ENCODE measurements at places on chromosomes 5 and 9.

GRCh38 chr5:133336121-133336968 lies 276.0 kb downstream of the FSTL4 start:
- no peak for DNase-seq

GRCh38 chr9:68747043-68747533 lies 42.0 kb downstream of the PIP5K1B start:
- no peak for DNase-seq

DNA sequence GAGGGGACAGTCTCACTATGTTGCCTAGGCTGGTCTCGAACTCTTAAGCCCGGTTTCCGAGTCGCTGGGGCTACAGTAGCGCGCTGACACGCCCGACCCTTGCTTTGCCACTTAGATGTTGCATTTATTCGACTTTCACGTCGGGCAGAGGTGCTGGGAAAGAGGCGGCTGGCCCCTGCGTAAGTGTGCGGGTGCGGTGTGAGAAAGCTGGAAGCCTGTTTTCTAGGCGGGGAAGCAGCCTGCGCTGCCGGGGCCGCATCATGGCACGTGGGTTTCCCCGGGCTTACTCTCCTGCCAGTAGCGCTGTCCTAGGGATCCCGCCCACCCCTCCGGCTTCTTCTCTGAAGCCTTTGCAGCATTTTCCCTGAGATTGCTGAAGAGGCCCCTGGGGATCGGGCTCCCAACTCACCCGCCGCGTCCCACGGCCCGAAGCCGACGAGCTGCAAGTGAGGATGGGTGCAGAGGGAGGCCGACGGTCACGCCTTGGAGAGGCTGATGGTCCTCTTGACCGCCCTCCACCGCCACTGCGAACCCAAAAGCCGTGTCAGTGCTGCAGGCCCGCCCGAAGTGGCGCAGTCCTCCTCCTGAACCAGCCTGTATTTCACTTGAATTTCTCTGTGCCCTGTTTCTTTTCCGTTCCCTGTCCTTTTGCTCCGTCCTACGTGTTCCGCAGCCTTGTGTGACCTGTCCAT lies 5.8 kb upstream of the TRIM41 start:
- peak; percentile 37 for DNase-seq

DNA sequence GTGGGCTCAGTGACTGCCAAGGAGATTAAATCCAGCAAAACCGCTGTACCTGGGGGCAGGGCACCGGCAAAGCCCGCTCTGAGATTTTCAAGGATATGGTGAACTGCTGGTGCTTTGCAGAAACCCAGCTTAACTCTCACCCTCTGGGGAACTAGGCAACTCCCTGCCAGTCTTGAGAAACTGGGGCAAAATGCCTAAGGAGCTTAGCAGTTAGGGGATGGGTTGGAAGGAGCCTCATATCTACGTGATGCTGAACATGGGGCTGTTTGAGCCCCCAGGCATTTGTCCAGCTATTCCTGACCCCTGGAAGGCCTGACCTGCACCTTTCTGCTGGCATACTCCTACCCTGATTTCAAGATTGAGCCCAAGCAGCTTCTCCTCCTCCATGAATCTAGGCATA lies 108.6 kb upstream of the TBC1D2 start:
- DNase-seq: no peak

DNA sequence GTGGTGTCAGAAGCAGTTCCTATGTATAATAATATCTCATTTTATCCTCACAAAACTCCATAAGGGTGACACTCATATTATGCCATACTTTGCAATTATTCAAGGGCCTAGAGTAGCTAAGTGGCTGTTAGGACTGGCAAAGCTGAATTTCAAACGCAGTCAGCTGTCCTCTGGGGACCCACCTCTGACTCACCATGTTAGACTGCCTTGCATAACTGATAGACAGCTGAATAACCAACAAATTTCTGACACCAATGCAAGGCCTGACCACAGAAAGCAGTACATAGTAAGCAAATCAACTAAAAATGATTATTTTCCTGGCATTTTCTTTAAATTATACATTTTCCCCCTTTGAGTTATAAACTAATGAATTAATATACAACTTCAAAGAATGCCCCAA lies 251.6 kb upstream of the PTGER4 start:
- DNase-seq: no peak

GRCh38 chr9:34456746-34457145 lies 1.6 kb downstream of the FAM219A start:
- DNase-seq: no peak

DNA sequence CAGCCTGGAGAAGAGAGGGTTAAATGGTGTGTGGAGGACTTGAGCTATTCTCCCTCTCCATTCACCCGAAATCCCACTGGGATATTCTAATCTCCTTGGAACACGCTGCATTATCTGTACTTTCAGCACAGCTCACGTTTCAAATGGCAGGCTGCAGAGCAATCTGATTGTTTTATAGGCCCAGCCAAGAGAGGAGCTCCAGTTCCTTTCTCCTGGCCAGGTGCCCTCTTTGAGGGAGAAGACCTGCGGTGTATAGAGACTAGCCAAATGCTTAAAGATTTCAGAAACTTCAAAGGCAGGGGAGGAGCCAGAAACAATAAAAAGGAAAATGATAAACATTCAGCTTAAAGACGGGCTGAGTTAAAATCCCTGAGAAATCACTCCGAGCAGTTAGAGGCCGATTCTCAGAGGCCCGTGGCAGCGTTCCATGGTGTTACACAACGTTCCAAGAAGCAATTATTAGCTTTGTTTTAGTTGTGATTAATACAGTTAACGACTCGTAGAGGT lies 564.0 kb upstream of the KLF4 start:
- no peak for DNase-seq

DNA sequence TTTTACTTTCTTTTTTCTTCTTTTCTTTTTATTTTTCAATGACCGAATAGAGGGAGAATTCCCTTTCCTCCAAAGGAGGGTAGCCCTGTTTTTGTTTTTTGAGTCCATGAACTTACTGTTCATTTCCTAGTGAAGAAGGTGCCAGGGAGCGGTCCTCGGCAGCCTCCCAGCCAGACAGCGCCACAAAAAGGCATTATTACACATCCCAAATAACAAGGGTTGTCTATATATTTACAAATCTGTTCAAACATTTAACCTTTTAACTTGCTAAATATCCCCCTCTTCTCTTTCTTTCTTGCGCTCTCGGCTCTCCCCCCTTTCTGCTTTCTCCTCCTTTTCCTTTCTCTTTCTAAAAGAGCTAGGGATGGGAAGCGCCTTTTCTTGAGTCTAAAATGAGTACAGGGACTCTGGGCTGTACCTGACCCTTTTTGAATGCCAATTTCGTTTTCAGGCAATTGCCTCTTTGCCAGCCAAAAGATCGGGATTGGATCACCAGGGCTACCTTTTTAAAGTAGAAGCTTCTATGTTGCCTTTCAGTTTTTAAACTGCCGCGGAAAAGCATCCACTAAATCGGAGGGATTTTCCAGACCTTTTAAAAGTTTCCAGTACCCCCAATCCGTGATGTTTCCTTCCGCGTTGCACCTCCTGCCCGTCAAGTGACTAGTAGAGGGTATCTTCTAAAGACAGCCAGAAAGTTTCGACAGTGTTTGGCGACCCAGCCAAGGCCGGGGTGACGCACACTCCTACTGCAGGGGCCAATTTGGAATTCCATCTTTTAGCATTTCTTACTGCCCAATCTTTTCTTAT lies 125.6 kb downstream of the TMEM161B start:
- no peak for DNase-seq

Data from activated T-helper 1 cell treated with anti-CD3 and anti-CD28 coated beads, Interleukin-2, amount 50 U/mL, for 16 hours (primary cell).